A673 (cell line): ENCODE measurements at places on chromosomes 6 and 20. TPM values are rescaled to one million over a fixed set of nuclear protein-coding genes. Genes with fewer than 3 reads are reported as not detected.

- H3K36me3 ChIP-seq, result no peaks in the 10 kb centered on the region
- no peak for DNase-seq
- no peak overlapping the region for H3K4me3 ChIP-seq
- H3K4me1 ChIP-seq, result no peaks in the 10 kb centered on the region
These were observed 7.9 kb downstream of the TGM3 start for GRCh38 chr20:2303673-2304072.

DNA sequence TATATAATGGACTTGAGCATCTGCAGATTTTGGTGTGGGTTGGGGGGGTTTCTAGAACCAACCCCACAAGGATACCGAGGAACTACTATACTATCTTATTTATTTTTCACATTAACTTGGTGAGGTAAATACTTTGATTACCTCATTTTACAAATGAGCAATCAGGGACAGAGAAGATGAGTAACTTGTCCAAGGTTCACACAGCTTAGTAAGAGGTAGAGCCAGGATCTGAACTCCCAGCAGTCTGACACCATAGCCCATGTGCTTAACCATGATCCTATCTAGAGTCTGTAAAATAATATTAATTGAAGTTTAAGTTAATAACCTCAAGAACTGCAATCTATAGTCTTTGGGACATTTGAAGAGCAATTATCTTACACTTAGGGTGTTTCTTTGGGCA, 28.6 kb downstream of the DHX35 start:
- DNase-seq, result no peak
- H3K4me3 ChIP-seq, result no peak overlapping the region
- H3K27me3 ChIP-seq, result no peaks in the 10 kb centered on the region
- peaks cover 4% of the 10 kb centered on the region for H3K36me3 ChIP-seq
- no peak overlapping the region for H3K27ac ChIP-seq
- H3K4me1 ChIP-seq, result peaks cover 18% of the 10 kb centered on the region

SYCP2L gene
- total RNA-seq, result 7.5 and 9.7 TPM in 2 replicates

DNA sequence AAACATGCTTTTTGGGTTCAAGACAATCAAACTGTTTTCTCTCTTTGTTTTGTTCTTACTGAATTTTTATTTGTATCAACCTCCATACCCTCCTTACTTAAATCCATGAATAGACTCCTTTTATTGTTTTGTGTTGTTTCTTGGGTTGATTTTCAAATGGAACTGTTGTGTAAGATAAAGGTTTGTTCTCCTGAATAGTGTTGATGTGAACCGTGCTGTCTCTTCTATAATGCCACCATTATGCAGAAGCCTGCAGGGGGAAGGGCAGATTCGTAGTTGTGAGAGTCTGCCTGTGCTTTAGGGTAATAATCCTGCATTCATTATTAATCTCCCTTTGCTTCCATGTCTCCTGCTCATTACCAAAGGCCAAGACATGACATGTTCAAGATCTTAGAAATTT, 105.9 kb downstream of the CDKAL1 start:
- peaks cover 8% of the 10 kb centered on the region for H3K4me1 ChIP-seq
- no peaks in the 10 kb centered on the region for H3K27me3 ChIP-seq
- no peak overlapping the region for H3K27ac ChIP-seq
- H3K36me3 ChIP-seq, result no peaks in the 10 kb centered on the region
- no peak overlapping the region for H3K4me3 ChIP-seq

LGSN gene
- total RNA-seq, result not detected in 2 replicates

- no peak overlapping the region for H3K27ac ChIP-seq
- H3K27me3 ChIP-seq, result no peaks in the 10 kb centered on the region
- DNase-seq, result no peak
- H3K4me1 ChIP-seq, result no peaks in the 10 kb centered on the region
- no peaks in the 10 kb centered on the region for H3K36me3 ChIP-seq
- H3K4me3 ChIP-seq, result no peak overlapping the region
These were observed 90.1 kb upstream of the MAP7 start for GRCh38 chr6:136640132-136640915.

DNA sequence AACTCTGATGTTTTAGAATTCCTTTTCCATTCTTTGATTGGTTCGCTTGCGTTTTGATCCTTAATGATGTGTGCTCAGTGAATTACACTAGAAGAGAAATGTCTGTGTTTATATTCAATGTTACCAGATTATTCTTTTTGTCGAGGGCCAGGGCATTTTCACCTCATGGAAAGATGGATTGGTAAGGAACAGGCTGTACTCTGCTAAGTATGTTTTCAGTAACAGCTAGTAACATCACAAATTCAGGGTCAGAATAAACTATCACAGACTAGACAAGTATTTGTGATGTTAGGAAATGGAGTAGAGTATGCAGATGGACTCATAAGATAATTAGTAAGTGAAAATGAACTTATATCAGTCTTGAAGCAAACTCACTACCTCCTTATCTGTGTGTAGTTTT, 235.6 kb downstream of the SOX4 start:
- peaks cover 20% of the 10 kb centered on the region for H3K4me1 ChIP-seq
- no peak for DNase-seq
- no peaks in the 10 kb centered on the region for H3K36me3 ChIP-seq
